ENCODE measurements at places on chromosomes 16 and 17.

- DNase-seq = no peak
These were observed 18.8 kb downstream of the STX4 start for GRCh38 chr16:31052114-31052513.

DNA sequence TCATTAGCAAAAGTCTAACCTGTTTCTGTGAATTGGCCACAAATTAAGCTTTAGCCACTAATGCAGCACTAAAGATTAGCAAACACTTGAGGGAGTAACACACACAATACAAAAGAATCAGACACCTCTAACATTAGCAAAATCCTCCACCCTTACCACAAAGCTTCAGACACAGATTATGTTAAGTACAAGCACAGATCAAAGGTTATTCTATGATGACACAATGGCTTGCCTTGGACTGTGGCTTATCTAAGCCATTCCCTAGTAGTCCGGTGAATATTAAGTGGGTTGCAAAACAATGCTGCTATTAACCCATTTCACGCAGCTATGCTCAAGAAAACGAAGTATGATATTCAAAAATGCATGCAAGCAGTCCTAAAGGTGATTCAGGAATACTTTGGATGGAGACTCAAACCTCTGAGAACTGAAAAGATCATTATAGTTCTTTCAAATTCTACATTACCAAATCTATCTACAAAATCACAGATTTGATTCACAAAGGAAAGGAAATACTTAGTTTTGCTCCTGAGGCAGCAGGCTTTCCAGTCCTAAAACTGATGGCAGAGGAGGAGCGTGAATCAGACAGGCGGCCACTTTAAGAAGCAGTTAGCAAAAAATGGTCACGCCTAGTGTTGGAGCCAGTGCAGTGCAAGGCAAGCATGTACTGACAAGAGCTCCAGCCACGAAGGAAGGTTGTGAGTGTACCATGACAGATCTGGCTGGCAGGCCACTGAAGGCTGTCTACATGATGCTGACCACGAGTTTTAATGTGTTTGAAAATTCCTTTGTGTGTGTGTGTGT, 67.2 kb downstream of the PARN start:
- no peak for DNase-seq

- DNase-seq = no peak
These were observed 6.1 kb downstream of the GALNS start for GRCh38 chr16:88850531-88851199.

GRCh38 chr16:74200921-74201320, 95.7 kb upstream of the PSMD7 start:
- no peak for DNase-seq

DNA sequence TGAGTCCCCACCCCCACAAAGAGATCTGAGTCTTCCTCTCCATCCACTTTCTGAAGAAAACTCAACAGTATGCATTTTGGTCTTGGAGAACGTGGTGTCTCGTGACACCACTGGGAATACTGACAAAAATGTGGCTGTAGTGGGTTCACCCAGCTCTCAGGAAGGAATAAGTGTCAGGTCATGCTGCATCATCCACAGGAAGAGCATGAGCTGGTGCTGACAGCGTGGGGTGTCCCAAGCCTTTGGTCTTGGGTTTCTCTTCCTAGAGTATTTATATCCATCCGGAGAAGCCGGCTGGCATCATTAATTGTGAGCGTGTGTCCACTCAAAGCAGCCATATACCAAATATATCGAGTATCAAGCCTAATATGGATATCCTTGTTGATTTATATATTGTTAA, 55.9 kb downstream of the C17orf67 start:
- no peak for DNase-seq

DNA sequence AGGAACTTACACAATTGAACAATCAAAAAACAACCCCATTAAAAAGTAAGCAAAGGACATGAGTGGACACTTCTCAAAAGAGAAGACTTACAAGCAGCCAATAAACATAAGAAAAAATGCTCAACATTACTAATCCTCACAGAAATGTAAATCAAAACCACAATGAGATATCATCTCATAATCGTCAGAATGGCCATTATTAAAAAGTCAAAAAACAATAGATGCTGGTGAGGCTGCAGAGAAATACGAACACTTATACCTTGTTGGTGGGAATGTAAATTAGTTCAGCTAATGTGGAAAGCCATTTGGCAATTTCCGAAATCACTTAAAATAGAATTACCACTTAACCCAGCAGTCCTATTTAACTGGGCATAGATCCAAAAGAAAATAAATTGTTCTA, 301.9 kb upstream of the KCNJ16 start:
- DNase-seq = no peak

DNA sequence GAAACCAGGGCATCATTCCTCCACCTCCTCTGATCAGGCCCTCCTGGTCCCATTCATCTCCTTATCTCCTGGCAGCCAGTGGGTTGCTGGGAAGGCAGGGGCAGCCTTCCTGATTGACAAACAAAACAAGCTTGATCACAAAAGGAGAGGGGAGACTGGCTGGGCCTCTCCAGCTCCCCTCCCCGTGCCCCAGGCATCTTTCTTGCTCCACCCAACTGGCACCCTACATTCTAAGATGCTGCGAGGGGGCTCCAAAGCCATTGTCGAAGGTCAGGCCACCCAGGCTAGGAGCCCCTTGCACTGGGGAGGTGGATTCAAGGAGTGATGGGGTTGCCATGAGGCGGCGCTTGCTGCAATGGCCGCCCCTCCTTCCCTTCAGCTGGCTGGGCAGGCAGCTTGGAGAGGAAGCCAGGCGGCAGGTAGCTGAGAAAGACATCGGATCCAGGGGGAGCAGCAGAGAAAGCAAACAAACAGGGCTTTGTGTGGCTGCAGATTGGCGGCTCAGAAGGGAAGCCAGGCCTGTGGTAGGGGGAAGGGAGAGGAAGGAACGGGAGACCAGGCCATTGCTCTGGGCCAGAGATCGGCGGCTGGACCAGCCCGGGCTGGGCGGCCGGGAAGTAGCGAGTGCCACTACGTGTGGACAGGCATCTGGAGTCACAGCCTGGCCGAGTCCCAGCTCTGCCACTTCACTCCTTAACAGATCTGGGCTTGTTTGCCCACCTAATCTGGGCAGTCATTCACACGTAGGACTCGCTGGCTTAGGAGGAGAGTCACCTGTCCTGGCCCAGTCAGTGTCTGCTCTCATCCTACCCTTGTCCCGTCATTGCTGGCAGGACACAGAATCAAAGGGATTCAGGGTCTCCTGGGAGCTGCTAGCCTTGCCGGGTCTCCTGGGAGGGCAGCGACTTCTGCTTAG, 12.3 kb downstream of the RAI1 start:
- DNase-seq = no peak

All from activated T-cell treated with anti-CD3 and anti-CD28 coated beads for 1 hour (primary cell).